ENCODE measurements at places on chromosomes 1 and 21.

GRCh38 chr1:228148935-228149405, 760 bp upstream of the GJC2 start:
- no peak for DNase-seq

DNA sequence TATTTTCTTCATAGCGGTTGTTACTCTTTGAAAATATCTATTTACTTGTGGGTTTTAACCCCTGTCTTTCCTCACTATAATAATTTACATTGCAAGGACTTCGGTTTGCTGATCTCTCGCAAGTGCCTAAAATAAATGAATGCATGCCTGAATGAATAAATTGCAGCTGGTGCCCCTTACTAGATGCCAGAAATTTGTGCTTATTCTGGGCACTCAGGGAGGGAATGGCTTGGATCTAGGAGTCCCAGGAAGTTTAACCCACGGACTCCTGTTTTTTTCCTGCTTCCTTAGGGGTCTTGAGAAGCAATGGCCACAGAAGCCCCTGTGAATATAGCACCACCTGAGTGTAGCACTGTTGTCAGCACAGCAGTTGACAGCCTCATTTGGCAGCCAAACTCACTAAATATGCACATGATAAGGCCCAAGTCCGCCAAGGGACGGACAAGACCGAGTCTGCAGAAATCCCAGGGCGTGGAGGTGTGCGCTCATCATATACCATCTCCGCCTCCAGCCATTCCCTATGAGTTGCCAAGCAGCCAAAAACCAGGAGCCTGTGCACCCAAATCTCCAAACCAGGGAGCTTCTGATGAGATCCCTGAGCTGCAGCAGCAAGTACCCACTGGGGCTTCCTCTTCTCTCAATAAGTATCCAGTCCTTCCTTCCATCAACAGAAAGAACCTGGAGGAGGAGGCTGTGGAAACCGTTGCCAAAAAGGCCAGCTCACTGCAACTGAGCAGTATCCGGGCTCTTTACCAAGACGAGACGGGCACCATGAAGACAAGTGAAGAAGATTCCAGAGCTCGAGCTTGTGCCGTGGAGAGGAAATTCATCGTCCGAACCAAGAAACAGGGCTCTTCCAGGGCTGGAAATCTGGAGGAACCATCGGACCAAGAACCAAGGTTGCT, 4.2 kb upstream of the PLA2G2C start:
- no peak for DNase-seq

DNA sequence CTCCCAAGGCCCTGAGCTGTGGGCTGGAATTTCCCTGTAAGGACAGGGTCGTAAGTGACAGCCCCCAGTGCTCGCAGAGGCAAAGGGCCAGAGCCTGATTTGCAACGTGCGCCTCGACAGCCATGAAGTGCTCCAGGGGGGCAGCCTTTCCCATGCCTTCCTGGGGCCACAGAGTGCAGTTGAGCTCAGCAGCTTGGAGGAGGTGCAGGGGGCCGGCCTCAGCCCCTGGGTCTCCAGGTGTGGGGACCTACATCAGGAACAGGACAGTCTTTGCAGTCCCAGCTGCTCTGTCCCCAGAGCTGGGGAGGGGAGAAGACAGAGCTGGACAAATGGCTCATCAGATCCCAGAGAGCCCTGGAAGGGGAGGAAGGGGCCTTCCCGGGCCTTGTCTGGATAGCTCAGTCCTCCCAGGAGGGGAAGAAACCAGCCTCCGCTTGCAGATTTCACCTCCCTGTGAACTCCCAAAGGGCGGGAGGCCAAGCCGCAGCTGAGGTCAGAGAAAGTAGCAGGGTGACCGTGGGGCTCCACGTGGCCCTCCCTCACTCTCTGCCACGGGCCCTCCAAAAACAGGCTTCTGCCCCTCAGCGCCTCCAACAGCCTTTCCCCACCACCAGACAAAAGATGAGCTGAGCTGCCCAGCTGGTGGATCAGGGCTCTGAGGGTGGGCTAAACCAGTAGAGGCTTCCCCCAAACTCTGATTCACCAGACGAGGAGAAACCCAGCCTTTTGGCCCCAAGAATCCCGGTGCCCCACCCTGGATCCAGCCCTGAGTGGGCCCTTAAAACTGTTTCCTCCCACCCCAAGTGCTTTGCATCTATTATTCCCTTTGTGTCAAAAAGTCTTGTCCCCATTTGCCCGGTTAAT, 76.5 kb downstream of the DHRS3 start:
- no peak for DNase-seq

DNA sequence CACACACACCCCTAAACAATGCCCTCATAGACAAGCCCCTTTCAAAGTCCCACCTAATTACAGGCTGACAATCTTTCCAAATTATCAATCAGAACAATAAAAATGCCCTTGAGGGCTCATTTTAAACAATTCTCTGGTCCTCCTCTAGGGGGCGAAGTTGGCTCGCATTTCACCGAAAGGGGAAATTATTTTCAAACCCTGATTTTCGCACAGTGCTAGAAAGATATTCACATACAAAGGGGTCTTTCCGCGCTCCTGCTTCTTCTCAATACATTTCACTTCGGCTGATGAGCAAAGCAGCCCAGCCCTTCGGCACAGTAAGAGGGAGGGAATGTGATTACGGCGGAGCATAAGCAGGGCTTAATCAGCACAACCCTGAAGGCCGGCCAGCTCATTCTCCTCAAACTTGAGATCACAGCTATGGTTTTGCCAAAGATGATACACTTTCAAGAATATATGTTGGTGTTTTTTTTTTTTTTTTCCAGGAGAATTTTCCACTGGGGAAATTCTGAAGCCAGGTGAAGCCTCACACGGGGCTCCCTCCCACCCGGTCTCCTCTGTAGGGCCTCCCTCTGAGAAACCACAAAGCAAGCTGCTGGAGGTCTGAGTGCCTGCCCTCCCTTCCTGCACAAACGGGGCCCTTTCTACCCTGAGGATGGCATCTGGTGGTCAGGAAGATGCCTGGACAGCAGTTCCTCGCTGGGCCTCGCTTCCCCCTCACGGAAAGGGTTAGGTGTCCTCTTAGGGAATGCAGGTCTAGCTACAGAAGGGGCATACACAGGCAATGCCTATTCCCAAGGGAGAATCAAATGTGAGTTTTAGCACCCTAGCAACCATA, 66.9 kb downstream of the GNG12 start:
- DNase-seq: peak; percentile 76

DNA sequence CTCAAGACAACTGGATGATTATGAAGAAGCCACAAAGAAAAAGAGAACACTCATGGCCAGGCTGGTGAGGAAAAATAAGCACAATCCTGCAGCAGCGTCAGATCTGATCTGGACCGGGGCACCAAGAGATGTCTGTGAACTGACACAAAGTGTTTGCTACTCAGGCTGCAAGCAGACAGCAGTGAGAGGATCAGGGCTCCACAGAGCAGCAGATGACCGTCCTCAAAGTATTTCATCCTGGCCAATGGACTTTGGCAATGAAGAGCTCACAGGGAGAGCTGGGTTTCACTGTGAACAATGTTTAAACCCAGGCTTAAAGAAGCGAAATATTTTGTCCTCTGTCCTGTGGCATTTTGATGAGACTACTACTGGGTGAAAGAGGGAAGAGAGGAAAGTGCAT, 299.2 kb downstream of the GPATCH2 start:
- DNase-seq: no peak

GRCh38 chr1:184012187-184012586, 25.3 kb downstream of the COLGALT2 start:
- DNase-seq: no peak

DNA sequence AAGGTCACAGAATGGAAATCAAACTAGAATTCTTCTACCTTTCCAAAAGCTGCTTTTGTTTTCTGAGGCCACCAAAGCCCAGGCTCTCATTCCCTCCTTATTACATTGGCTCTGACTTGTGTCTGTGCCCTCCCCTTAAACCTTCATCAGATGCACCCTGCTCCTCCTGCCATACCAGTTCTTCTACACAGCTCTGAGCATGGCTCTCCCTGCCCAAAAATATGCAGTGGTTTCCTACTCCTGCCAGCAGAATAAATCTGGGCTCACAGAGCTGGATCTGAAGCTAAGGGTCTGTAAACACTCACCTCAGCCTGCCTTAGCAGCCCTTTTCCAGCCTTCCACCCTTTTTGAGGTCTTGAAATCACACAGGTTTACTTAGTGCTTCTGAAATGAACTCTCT, 55.0 kb downstream of the TTC3 start:
- DNase-seq: no peak

DNA sequence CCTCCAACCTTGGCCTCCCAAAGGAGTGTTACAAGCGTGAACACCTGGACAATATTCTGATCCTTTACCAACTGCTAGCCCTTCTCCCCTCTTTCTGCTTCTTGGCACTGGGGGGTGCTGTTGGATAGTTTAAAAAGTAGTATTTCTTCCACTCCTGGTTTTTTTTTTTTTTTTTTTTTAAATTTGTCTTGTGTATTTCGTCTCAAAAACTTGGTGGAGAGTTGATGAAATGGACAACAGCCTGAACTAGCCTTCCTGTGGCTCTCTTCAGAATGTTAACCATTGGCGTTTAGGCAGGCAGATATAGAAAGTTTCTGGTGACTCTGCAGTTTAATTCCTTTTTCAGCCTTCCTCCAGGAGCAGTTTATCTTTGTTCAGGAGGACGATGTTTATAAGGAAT, 69.7 kb upstream of the USP24 start:
- peak; percentile 24 for DNase-seq

- DNase-seq: no peak
These were observed 51.7 kb downstream of the WNT9A start for GRCh38 chr1:227895828-227896685.

GRCh38 chr1:84539972-84540371, 33.6 kb upstream of the GNG5 start:
- DNase-seq: no peak

GRCh38 chr1:18408656-18409370, 71.9 kb upstream of the KLHDC7A start:
- DNase-seq: no peak

DNA sequence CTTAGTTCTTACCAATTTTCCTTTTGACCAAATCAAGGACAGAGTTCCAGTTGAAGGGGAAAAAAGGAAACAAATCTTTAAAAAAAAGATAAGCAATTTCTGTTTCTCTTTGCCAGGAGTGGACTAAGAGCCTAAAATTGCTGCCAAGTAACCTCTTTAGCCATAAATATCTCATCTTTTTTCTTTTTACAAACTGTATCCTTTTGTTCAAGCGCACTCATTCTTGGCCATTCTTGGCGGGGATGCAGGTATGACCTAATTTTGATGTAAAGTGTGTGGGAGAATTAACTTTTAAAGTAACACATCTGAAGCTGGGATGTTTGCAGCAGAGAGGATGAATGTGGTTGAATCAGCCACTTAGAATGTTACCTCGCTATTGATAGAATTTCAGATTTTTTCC, 13.4 kb upstream of the KIF1B start:
- no peak for DNase-seq

GRCh38 chr1:216587715-216588114, 135.5 kb downstream of the ESRRG start:
- DNase-seq: no peak

GRCh38 chr1:159598196-159598595, 10.6 kb downstream of the APCS start:
- DNase-seq: no peak

GRCh38 chr1:206544562-206545257, 37.4 kb downstream of the RASSF5 start:
- DNase-seq: peak; percentile 80

GRCh38 chr1:2975466-2976179, 45.6 kb upstream of the ACTRT2 start:
- DNase-seq: no peak

- DNase-seq: no peak
These were observed 518.9 kb downstream of the BRINP3 start for GRCh38 chr1:189958756-189959155.

GRCh38 chr1:90722874-90723589, 5.9 kb upstream of the BARHL2 start:
- no peak for DNase-seq

GRCh38 chr1:153921803-153922075, 1.0 kb downstream of the GATAD2B start:
- DNase-seq: no peak

GRCh38 chr1:6958407-6959030, 173.3 kb downstream of the CAMTA1 start:
- no peak for DNase-seq

DNA sequence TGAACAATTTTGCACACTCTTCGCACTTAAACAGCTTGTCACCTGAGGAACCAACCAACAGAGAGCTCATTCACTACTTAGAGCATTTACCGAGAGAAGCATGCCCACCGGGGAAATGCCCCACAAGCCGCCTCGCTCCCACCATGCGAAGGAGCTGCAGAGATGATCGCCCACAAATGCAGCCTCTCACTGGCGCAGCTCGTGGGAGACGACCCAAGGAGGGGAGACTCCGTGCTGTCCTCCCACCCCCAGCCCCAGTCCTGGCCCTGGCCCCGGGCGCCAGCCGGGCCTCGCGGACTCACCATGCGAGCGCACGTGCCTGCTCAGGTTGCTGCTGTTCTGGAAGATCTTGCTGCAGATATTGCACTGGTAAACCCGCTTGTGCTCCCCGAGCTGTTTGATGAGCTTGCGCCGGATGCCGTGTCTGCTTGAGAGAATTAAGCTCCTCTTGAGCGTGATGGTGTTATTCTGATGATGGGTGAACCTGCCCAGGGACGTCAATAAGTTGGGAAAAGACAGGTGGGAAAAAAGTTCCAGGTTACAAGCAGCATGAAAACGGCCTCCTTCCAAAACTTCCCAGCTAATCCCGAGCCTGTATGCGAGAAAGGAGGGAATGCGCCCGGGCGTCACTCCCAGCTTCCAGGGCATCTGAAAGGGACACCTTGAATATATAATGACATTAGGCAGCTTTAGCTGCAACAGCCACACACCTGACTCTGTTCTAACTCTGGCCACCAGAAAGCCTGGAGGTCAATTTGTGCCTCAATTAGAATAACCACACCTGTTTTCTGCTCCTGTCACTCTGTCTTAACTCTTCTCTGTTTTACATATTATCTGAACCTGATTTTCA, 42.8 kb downstream of the PRDM15 start:
- no peak for DNase-seq

GRCh38 chr21:31310750-31311149, 33.3 kb downstream of the TIAM1 start:
- no peak for DNase-seq

GRCh38 chr1:95039360-95040031, 33.3 kb downstream of the ALG14 start:
- no peak for DNase-seq

GRCh38 chr21:44423941-44424607, 31.2 kb upstream of the LRRC3 start:
- no peak for DNase-seq

- peak; percentile 67 for DNase-seq
These were observed 22.1 kb downstream of the TRIM67 start for GRCh38 chr1:231183639-231184590.

GRCh38 chr1:90510143-90510542, 207.0 kb downstream of the BARHL2 start:
- DNase-seq: no peak

- DNase-seq: no peak
These were observed 42.1 kb upstream of the VAV3 start for GRCh38 chr1:108007070-108007469.

- DNase-seq: no peak
These were observed at the start of gene ARL8A for GRCh38 chr1:202144402-202145067. Gene ARL8A, minus strand, starts transcription at chr1:202144737. Its CDS starts 165 bp downstream, at chr1:202144572.

DNA sequence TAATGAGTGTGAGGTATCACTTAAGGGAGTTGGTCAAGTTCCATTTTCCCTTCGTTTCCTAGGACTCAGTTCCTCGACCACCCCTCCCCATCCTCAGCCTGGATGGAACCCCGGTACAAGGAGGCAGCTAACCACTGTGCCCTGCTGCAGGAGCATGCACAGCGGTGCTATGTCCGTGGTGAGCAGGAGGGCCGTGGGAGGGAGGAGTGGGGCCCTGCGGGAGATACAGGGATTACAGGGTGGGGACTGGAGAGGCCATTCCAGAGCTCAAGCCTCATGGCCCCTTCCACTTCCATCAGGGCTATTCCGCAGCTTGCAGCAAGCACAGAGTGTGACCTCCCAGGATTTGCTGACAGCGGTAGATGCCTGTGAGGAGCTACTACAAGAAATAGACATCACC, 25.8 kb downstream of the HYI start:
- DNase-seq: no peak
